ENCODE measurements at places on chromosomes 12 and 14. TPM values are rescaled to one million over a fixed set of nuclear protein-coding genes. Genes with fewer than 3 reads are reported as not detected.

- DNase-seq: no peak
Measured at GRCh38 chr12:25979563-25979962, 21.1 kb downstream of the RASSF8 start.

GRCh38 chr12:47561746-47562145, 144.1 kb downstream of the RPAP3 start:
- DNase-seq: no peak

DNA sequence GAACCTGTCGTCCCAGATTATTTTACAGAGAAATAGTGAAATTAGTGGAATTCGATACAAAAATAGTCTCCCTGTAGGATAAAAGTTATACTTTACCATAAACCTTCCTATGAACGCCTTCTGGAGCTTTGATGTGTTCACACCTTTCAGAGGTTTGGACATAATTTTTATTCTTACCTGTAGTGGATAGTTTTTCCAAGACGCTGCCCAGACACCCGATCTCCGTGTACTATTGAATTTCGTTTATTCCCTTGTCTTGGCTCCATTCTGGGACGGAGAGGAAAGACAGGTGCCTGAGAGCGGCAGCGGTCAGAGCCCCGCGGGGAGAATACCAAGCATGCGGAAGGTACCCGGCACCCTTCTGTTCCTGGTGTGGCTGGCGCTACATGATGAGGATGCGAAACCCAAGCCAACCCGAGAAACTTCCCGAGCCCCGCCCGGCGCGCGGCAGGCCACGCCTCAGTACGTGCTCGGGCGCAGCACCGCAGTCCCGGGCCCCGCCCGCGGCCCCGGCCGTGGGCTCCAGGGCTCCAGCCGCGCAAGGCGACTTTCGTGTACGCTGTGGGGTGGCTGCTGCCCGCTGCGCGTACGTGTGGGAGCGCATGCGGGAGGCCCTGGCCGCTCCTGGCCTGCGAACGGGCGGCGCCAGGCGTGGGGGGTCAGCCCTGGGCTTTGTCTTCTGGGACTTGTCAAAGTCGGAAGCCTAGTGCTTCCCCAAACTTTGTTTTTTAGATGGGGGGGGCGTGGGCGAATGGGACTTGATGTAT, 11.3 kb upstream of the SNAPC1 start:
- DNase-seq: no peak

DNA sequence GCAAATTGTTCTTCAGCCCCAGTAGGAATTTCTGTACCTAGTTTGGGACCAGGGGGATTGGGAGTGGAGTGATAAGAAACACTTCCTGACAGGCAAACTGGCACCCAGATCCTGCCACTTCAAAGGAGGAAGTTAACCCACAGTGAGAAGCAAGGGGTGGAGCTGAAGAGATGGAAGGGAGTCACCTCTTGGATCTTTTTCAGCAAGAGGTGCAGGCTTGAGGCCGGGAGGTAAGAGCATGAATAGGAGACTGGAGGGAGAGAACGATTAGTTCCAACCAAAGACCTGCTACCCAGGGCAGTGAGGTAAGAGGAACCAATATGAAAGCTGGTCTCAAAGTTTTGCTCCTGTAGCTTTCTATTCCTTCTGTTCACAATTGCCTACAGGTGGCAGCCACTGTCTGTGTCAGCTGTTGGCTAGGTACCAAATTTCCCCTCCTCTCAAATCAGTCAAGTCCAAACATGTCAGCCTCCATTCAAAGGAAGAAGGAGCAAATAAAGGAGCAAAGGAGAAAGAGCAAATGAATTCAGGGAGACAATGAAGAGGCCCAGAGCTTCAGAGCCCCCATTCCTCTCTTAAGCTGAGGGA, 14.9 kb upstream of the TAC3 start:
- no peak for DNase-seq

GRCh38 chr12:108187831-108188230, 58.7 kb downstream of the WSCD2 start:
- DNase-seq: no peak

DNA sequence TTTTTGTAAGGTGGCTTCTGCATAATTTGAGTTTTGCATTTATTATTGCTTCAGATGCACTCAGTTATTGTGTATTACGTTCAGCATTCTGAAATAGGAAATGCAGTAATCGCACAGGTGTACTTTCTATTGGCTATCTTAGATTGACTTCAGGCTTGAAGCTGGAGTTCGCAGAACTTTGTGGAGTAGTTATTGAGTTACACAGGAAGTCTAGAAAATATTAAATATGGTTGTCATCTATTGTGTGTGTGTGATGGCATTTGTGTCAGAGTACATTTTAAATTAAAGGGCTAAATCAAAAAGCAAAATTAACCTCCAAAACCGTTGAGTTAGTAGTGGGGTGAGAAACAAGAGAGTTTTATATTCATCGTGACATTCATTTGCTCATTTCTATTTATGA, 2.7 kb downstream of the ARID2 start:
- DNase-seq: no peak

DPY19L2 gene
- total RNA-seq: 13.9 TPM

DNA sequence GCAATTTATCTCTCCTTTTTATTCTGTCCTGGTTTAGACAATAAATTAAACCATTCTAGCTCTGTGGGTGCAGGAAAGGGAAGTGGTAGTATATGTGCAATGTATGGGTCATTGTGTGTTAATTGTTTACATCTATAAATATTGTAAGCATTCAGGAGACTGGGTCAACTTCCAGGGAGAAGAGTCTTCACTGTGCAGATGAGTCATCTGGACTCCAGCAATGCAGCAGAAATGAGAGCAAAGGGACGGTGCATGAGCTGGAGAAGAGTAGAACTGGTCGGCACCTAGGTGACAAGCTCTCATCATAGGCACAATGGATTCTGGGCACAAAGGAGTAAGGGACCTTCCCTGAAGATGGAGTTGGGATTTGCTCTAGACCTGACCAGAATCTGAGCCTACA, 211.1 kb upstream of the DAAM1 start:
- DNase-seq: no peak
